SJSA1 (cell line): ENCODE measurements at places on chromosomes 6 and 20. TPM values are rescaled to one million over a fixed set of nuclear protein-coding genes. Genes with fewer than 3 reads are reported as not detected.

The SNPH gene
- total RNA-seq = 3.3 and 5.4 TPM in 2 replicates

GRCh38 chr6:150745896-150746295 lies 119.6 kb upstream of the MTHFD1L start:
- DNase-seq = no peak

DNA sequence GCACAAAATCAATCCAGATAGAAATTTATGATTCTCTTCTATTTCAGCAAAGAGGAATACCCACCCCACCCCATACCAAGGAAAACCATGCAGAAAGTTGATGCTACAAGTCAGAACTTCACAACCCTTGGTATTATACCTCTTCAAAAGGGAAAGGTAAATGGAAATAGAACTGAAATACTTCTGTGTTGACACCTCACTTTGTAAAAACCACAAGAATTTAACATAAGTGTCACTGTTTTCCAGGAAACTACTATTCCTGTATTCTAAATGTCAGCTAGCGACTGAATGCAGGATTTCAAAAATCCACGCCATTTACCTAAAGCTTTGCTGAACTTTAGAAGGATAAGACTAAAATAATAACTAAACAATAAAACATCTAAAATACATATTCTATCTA lies 3.6 kb downstream of the CPNE1 start:
- no peak for DNase-seq

DNA sequence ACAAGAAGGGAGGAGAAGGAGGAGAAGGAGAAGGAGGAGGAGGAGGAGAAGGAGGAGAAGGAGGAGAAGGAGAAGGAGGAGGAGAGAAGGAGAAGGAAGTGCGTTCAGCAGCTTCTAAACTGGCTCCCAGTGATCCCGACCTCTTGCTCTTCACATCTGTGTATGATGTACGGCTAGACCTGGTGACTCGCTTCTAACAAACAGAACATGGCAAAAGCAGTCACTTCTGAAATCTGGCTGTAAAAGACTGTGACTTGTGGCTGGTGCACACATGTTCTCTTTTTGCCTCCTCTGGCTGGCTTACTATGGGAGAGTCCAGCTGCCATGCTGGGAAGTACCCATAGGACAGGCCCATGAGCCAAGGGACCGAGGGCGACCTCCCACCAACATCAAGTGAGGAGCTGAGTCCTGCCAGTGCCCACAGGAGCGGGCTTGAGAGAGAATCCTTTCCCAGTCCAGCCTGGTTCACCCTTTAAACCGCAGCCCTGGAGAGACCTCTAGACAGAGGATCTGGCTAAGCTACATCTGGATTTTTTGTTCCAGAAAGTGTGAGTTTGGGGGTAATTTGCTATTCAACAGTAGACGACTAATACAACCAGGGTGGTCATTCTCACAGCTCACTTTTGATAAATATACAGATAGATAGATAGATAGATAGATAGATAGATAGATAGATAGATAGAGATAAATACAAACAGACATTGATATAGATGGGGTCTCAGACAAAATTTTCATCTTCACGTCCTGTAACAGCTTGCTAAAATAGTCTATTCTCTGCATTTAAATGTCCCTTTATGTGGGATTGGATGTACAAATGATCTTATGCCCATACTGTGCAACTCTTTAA lies 42.3 kb downstream of the RPP40 start:
- DNase-seq = no peak

GRCh38 chr6:40535110-40535818 lies 51.9 kb downstream of the LRFN2 start:
- DNase-seq = no peak

DNA sequence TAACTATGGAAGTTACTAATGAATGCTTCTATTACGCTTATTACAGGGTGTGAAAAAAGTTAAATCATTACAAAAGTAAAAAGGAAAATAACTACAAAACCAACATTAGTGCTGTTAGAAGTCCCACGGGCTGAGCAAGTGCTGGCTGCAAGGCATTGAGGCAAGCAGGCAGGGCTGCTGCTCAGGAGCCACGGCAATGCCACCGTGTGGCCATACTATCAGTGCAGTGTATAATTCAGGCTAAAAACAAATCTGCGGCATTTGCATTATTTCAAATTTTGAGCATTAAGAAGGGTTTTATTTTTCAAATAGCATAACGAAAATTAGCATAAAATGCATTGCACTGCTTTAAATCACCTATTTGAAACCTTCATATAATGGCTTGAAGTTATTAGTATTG lies 17.1 kb downstream of the IFNGR1 start:
- DNase-seq = no peak
